Natural killer cell treated with Interleukin-12 subunit alpha and Interleukin-12 subunit beta and Interleukin-15 and Interleukin-18, amount 100 ng/mL, for 72 hours (primary cell): ENCODE measurements at places on chromosomes 3 and 15.

GRCh38 chr15:33810073-33810595 lies 158.2 kb upstream of the CHRM5 start:
- no peak for DNase-seq

DNA sequence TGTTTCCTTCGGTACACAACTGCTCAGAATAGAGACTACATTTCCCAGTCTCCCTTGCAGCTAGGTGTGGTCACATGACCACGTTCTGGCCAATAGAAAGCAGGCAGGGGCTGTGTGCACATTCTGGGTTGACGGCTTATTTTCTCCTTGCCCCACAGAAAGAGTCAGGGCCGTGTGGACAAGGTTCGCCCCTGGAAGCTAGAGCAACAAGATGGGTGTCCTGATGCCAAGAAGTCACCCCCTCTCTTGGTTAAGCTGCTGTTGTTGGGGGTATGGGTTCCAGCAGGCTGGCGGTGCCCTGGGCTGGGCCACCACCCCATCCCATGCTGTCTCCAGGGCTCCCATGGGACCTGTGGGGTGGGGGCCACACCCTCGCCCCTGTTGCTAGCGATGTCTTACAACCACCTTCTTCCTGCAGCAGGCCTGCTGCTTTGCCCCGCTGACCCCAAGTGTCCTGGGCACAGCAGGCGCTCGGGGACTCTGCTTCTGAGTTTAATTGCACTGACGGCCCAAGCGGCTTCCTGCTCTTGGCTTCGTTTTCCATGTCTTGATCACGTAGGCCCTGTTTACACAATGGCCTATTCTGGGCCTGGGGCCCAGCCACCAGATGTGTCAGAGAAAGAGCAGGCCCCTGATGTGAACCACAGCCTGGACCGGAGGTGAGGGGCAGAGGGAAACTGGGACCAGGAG lies 24.9 kb downstream of the ABTB1 start:
- no peak for DNase-seq

GRCh38 chr3:44355362-44356033 lies 16.9 kb downstream of the TCAIM start:
- DNase-seq = no peak

GRCh38 chr3:156341831-156342416 lies 213.0 kb downstream of the SSR3 start:
- no peak for DNase-seq

DNA sequence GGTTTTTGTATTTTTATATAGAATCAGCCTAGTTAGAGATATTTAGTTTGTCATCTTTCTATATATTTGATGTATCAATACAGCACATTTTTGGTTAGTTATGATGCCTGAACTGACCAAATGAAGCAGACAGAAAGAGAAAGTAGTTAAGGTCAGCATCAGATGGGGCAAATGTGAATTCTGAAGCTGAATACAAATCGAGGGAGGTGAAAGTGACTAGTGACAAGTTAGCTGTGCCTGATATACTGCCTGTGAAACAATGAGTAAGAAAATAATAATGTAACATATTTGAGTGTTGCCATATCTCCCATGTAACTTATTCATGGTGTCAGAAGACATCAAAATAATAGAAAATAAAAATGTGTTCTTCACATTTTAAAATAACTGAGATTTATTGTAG lies 680.3 kb upstream of the SEMA6D start:
- no peak for DNase-seq

GRCh38 chr3:106529738-106530137 lies 660.9 kb upstream of the CBLB start:
- no peak for DNase-seq

DNA sequence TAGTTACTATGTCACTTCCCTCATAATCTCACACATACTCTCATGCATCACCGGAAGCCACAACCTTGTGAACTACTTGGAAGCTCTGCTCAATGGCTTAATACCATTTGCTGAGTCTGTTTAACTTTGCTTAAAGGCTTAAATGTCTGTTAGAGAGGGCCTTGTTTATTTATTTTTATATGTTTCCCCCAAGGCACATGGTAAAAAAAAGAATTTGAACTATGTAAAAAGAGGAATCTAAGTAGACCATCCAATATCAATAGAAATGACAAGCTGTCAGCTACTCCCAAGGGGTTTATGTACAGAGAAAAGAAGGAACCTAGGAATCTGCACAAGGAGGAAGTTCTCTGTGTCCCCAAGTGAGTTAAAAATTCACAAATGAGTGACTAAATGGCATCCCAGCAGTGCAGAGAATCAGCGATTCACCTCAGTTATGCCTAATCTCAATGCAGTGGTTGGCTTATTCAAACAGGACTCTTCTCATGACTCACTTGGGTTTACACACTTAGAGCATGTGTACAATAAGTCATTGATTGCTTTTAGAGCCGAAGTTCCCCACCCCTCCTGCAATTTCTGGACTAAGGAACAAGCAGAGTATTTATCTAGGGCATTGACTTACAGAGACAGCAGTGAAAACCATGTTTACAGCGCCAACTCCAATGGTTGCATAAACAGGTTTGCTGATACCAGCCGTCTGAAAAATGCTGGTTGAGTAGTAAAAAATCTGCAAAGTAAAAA lies 24.4 kb downstream of the SLC2A2 start:
- DNase-seq = no peak

DNA sequence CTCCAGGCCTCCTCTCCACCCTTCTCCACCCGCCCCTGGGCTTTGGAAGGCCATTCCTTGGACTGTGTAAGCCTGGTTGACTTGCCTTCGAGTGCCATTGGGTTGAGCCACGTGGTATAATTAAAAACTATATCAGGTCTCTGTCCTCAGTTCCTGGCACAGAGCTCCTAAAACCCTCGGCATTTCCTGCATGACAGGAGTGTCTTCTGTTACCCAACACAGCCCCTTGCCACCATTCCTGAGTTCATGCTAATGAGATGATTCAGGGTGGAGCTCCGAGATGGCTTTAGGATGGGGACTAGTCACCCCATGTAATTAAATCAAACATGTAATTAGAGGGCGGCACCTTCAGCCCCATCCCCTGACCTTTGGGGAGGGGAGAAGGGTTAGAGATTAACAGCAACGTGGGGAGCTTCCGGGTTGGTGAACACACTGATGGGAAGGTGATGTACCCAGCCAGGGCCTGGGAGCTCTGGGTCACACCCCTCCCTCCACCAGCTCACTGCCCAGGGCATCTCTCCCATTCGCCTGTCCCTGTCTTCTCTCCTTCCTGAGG lies 256.4 kb downstream of the FAM43A start:
- no peak for DNase-seq

DNA sequence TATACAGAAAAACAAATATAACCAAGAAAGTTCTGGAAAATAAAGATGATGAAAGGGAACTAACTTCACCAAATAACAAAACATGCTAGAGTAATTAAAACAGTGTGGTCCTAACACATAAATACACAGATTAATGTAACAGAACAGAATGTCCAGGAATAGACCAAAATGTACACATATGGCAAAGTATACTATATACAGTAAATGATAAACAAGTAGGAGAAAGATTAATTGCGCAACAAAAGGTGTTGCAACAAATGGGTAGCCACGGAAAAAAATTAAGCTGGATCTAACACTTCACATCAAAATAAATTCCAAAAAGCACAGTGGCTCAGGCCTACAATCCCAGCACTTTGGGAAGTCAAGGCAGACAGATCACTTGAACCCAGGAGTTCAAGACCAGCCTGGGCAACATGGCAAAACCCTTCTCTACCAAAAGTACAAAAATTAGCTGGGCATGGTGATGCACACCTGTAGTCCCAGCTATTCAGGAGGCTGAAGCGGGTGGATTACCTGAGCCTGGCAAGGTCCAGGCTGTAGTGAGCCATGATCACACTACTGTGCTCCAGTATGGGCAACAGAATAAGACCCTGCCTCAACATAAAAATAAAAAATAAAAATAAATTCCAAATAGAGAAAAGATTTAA lies 19.8 kb downstream of the SCAP start:
- no peak for DNase-seq

DNA sequence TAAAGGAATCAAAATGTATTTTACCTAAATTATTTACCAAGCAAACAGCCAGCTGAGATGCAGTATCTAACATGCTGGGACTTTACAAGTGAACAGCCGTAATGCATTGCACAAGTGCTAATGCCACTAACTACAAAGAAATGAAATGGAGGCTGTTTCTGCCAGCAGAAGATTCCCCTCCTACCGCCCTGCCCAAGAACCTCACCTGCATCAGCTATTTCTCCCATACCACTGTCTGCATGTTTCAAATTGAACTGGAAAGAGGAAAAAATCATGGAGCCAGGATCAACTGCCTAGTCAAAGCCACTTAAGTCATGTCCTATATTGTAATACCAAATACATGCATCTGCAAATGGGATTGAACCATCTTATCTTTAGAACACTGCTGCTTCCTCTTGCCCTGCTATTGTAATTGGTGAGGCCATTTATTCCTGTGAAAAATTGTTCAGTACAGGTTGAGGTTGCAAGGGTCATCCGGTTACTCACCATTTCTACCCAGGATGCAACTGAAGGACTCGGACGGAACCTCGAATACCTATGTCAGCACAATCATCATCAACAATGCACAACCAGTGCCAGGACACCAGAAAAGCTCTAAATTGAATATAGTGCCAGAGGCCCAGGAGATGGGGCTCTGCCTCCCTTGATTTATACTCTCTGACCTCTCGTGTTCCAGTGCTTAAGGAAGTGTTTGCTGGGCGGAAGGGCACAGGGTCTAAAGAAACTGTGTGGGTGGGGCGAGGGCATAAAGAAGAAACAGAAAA lies 27.5 kb downstream of the ANXA2 start:
- DNase-seq = no peak

GRCh38 chr15:36943508-36944361 lies 156.6 kb downstream of the MEIS2 start:
- DNase-seq = no peak

DNA sequence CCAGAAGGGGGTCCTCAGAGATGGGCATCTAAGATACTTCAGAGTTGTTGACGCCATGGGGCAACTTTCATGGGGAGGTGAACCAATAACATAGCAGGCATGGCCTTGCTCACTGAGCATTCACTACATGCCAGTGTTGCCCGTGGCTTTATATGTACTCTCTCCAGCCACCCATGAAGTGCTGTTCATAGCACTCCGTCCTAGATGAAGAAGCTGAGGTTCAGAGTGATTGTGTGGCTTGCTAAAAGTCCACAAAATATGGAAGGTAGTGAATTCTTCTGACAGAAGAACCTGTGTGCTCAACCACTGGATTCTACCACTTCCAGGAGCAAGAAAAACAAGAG lies 9.8 kb upstream of the SEMA4B start:
- no peak for DNase-seq

GRCh38 chr3:134640872-134641470 lies 9.9 kb downstream of the KY start:
- DNase-seq = no peak

GRCh38 chr3:196053487-196053886 lies 28.4 kb downstream of the TFRC start:
- no peak for DNase-seq

DNA sequence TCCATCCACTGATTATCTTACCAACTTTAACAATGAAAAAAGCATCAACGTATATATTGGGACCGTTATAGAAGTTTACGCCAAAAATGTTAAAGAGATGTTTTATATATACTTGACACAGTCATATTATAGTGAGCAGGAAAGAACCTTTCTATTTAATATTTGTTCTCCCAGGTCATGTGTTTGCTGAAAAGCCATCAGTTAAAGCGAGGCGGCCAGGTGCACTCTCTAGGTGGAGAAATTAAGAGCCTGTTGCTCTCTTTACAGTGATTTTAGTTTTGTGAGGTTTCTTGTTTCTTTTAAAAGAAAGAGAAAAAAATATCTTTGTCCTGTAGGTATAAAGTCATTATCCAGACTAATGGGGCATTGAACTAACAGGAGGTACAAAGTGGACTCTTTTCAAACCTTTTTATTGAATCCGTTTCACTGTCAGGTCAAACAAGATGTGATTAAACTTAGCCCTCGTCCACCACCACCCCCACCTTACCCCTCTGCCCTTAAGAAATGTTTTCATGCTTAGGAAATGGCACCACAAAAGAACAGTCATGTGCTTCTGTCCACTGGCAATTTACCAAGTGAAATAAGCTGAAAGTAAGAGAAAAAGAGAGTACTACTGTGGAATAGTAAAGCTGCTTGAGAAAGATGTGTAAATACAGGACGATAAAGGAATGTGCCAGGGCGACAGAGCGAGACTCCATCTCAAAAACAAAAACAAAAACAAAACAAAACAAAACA lies 279.9 kb downstream of the PTPRG start:
- no peak for DNase-seq

DNA sequence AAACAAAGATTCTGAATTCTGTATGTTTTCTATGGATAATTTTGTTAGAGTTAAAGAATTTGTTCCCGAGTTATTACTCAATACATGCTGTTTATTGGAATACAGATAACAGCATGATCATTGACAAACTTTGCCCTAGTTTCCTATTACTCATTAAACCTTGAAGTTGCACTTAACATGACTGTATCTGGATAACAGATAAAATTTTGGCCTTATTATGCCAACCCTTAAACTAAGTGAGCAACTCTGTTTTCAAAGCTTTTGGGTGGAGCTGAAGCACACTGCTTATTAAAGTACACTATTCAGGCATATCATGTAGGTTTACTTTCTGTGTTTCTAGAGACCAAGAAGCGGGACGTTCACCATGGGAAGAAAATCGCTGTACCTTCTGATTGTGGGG lies at the start of gene AADAC:
Gene AADAC, plus strand, starts transcription at position 318 of the 400 bp plus-strand sequence. Its CDS starts 47 bp downstream, at position 365.
- DNase-seq = no peak

DNA sequence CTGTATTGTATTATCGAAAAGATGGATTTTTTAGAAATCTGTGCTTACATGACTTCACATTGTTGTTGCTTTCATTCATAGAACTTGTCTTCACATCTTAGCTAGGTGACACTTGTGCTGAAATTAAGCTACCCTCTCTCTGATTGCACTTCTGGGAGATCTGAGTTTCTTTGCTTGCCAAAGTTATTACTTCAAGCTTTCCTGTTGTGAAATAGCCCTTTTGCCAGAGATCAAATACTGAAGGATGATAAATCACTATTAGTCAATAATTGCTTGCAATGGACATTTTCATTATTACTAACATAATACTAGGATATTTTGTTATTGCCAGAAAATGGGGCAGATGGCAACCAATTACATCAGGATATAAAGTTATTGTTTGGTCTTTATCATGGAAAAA lies 34.7 kb downstream of the PIK3CA start:
- no peak for DNase-seq

DNA sequence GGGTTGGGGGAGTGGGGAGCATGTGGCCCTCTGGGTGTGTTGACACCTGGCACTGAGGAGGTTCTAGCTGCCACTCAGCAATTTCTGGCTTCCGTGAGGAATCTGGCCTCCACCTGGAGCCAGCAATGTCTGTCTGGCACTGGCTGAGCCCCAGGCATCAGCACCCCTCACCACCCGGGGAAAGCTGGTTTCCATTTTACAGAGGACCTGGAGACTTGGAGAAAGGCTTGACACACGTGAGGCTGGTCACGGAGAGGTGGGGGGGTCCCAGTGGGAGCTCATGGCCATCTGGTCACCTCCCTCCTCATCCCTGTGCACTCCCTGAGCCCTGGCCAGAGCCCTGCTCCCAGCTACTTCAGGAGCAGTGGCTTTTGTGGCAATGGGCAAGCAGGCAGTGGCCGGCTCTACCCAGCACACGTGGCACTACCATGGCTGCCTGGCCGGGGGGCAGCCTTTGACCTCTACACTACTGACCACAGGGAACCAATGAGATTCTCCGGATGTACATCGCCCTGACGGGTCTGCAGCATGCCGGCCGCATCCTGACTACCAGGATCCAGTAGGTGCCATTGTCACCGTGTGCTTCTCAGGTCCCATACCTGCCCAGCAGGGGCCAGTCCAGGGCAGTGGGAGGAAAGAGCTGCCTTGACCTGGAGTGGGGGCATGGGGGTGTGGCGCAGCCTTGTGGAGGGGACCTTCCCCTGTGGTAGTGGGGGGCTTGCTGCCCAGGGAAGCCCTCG lies 28.5 kb downstream of the ACAD9 start:
- DNase-seq = no peak
